ENCODE measurements at places on chromosomes 11 and 22.

GRCh38 chr11:128929468-128929867, 13.2 kb downstream of the TP53AIP1 start:
- DNase-seq = no peak

DNA sequence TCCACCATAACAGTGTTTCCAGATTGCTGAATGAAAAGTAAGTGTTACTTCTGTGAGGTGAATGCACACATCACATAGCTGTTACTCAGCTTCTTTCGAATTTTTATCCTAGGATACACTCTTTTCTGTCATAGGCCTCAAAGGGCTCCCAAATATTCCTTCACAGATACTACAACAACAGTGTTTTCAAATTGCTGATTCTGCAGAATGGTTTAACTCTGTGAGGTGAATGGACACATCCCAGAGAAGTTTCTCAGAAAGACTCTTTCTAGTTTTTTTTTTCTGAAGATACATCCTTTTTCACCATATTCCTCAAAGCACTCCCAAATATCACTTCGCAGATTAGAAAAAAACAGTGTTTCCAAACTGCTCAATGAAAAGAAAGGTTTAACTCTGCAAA, 221.1 kb downstream of the OR4A5 start:
- no peak for DNase-seq

DNA sequence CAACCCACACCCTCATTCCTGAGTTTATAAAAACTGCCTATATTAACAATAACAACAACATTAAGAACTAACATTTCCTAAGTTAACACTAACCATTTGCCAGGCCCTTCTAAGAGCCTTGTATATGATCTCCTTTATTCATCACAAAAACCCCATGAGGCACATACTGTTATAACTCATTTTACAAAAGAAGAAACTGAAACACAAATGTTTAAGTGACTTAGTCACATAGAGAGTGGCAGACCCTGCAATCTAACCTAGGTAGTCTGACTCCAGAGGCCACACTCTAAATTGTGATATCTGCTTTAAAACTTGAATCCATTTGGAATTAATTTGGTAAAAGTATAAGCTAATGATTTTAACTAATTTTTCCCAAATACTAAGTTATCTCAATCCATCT, 116.1 kb downstream of the SYT9 start:
- no peak for DNase-seq

DNA sequence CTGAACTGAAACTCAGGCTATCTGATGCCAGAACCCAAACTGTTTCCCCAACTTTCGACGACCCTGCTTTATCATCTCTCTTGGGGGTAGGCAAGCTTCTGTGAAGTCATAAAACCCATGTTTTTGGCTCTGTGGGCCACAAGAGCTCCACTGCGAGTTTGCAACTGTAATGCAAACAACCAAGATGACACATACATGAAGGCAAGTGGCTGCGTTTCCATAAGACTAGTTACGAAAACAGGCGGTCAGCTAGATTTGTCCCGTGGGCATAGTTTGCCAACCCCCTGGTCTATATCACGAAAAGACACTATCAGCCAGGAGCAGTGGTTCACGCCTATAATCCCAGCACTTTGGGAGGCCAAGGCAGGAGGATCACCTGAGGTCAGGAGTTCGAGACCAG, 37.5 kb downstream of the TPST2 start:
- no peak for DNase-seq

- no peak for DNase-seq
Measured at GRCh38 chr11:119438599-119438998, 15.6 kb upstream of the THY1 start.

DNA sequence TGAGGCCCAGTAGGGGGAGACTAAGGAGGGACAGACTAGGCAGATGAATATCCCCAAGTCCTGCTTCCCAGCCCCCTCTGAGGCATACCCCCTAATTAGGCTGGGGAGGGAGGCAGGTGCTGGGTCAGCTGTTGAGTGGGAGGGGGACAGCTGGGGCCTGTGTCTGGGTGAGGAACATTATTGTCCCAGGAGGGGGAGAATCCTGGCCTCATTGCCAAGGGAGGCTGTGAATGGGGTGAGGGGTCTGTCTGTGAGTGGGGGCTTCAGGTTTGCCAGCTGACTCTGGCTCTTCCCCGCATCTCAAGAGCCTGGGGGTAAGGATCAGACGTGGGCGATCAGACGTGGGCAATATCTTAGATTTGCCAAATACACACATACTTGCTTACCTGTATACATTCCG, 2.1 kb downstream of the INPPL1 start:
- DNase-seq = no peak

DNA sequence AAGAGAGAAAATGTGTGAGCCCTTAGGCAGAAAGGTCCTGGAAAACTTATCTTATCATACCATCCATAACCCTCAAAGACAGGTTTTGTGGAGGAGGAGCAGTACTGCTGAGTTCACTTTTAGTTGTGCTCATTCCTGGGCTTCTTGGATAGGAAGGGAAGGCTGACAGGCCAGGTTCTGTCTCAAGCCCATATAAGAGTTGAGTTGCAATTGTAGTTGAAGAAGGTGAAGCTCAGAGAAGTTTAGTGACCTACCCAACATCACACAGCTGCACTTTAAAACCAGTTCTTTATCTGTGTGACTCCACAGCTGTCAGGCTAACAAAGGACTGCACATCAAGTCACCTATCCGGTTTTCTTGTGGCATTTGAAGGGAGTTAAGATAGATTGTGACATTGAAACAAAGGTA, 13.0 kb downstream of the TEAD1 start:
- DNase-seq = no peak

- DNase-seq = no peak
Measured at GRCh38 chr11:91946397-91946951, 278.1 kb upstream of the FAT3 start.

GRCh38 chr22:27647540-27647939, 154.0 kb downstream of the MN1 start:
- no peak for DNase-seq

GRCh38 chr11:132531921-132532320, 1000.4 kb downstream of the OPCML start:
- no peak for DNase-seq

DNA sequence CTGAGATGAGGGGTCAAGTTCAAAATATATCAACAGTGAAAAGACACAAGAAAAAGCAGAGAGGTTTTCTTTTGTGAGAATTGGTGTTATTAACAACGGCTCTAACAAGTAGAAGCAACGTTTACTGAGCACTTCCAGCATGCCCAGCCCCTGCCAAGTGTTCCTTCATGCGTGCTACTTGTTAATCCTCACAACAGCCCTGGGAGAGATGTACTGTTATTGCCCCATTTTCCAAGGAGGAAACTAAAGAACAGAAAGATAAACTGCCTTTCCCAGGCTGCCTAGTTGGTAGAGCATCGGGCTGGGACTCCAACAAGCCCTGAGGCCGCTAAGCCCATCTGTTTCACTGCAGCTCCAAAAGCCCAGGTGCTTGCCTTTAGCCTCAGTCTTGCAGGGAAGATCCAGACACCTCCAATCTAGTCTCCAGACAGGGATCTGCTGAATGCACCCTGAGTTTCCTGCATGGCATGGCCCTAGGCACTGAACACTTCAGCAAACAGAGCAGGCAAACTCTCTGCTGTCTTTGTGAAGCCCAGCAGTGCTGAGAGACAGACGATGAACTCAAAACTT, 25.5 kb downstream of the SPATA19 start:
- no peak for DNase-seq

DNA sequence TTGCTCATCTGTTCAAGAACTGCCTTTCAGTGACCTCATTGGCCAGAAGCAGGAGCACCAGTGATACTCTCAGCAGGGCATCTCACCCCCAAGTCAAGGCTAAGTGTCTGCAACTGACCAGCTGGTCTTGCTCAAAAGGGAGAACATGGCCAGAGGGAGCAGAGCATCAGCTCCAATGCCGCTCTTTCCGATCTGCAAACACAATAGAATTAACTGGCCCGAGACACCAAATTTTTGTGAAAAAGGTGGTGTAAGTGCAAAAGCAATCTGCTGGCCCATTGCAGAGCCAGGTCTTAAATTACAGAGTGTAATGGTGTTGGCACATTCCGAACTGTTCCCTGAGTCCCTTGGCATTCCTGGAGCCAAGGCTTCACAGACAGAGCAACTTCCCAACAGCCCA, 97.0 kb downstream of the PKNOX2 start:
- no peak for DNase-seq

GRCh38 chr22:47144076-47144765, 381.8 kb downstream of the TBC1D22A start:
- no peak for DNase-seq

DNA sequence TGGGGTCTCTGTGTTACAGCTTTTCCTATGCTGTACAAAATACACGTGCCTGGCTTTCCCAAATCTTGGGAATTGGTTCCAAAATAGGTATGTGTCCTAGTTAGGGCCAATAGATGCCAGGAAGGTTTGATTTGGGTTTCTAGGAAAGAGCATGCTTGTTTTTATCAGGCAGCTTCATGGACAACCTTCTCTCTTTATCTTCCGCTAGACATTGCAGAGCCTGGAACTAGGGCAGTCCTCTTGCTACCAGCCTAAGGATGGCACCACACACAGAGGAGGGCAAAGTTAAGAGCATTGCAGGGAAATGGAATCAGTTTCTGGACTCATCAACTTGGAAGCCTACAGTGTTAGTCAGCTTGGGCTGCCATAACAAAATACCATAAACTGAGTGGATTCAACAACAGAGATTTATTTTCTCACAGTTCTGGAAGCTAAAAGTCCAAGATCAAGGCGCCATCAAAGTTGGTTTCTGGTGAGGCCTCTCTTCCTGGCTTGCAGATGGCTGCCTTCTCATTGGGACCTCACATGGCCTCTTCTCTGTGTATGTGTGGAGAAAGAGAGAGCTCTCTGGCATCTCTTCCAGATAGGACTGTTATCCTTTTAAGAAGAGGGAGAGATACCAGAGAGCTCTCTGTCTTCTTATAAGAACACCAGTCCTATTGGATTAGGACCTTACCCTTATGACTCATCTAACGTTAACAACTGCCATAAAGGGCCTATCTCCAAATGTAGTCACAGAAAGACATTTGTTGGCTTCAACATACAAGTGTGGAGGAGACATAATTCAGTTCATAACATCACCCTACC, 27.3 kb upstream of the CREB3L1 start:
- DNase-seq = no peak

GRCh38 chr22:39188809-39189208, 36.3 kb upstream of the CBX7 start:
- no peak for DNase-seq

DNA sequence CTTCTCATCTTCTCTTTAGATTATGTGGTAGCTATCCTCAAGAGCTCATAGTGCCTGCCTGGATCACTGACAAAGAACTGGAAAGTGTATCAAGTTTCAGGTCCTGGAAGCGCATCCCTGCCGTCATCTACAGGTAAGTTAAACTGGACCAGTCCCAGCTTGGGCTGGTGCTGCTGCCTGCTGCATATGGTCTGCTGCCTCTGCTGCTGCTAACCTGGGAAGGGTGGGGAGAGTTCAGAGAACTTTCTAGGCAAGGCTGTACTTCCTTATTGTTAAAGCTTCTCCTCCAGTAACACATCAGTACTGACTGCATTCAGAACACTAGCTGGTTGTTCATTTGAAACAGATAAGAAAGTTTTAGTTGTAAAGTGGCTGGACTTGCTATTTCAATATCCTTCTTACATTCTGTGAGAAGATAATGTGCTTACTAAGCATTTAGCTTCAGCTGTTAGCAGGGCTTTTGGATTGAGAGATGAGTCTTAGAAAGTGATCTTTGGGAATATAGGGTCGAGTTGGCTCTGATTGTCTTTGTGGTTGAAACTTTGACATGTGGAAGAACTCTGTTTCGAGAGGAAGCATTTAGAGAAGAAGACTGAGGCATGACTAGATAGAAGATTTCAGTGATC, 77.3 kb upstream of the HORMAD2 start:
- no peak for DNase-seq

- DNase-seq = no peak
Measured at GRCh38 chr11:131932584-131933325, 562.3 kb downstream of the NTM start.

DNA sequence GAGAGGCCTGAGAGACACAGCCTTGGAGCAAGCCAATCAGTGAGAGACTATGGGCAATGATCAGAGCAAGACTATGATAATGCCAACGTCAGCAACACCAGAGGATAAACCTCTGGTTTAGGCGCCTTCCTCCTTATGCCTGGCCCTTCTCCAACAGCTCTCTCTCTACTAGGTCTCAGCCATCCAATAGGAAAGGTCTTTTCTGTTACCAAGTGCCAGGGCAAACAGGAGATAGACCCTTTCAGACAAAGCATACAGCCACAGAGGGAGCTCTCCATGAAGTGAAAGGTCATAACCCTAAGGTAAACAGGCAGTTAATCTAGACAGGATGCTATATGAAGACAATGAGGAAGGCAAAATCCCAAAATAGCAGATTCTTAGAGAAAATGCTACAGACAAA, 9.5 kb downstream of the STK33 start:
- no peak for DNase-seq

DNA sequence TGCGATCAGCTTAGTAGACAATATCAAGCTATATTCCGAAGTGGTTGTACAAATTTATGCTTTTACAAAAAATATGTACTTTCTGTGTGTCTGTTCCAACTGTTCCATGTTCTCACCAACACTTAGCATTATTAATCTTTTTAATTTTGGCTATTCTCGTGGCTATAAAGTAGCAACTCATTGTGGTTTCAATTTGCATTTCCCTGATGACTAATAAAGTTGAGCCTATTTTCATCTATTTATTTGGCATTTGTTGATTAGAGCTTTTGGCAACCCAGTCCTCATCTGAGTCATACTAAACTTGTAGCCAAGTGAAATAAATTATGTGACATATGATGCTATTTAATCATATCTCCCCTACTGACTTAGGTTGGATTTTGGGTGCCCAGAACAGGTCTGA, 115.9 kb downstream of the FBXO7 start:
- peak; percentile 69 for DNase-seq

- no peak for DNase-seq
Measured at GRCh38 chr22:25997886-25998775, 171.1 kb upstream of the SEZ6L start.

DNA sequence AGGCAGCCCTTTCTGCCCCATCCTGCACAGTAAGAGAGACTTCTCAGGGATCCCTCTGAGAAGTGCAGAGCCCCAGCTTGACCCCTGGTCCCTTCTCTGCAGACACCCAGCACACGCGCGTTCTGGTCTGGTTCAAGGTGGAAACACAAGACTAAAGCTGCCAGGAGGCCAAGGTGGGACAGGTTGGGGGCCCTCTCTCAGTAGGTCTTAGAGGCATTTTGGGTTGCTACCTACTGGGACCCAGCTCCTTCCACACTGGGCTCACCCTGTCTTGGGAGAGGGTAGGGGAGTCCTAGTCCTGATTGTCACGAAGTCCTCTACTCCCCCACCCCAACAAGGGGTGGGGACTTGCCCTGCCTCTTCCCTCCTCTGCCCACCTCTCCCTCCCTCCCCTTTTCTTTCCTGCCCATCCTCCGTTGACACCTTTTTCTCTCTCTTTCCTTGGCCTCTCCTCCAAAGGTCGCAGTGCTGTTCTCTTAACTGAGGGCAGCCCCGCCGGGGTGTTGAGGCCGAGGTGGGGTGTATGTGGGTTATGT, 763 bp upstream of the SOX10 start:
- no peak for DNase-seq

DNA sequence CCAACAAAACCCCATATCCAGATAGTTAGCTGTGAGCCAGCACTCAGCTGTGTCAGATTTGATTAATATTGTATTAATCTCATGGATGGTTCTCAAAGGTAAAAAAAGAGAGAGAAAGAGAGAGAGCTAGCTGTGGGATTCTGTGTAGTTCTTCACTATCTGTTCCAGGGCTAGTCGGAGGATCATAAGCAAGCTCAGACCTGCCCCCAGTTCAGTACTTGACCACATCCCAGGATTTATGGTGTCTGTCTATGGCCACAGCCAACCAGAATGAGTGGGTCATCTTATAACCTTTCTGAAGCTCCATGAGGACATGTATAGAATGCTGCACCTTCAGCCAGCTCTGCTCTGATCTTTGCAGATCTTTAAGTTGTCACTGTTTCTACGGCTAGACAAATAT, 13.5 kb upstream of the B3GNT6 start:
- DNase-seq = no peak

Measured in AG09309 (cell line).